ENCODE measurements at places on chromosomes 5 and 9.
A peak's percentile ranks its signal among the peaks of the same experiment; 100 is the strongest.

- no peak for ATAC-seq
Observed at GRCh38 chr9:85443190-85443598, 298.6 kb downstream of the AGTPBP1 start.

GRCh38 chr5:169862391-169862811 lies 117.9 kb downstream of the INSYN2B start:
- no peak for ATAC-seq

DNA sequence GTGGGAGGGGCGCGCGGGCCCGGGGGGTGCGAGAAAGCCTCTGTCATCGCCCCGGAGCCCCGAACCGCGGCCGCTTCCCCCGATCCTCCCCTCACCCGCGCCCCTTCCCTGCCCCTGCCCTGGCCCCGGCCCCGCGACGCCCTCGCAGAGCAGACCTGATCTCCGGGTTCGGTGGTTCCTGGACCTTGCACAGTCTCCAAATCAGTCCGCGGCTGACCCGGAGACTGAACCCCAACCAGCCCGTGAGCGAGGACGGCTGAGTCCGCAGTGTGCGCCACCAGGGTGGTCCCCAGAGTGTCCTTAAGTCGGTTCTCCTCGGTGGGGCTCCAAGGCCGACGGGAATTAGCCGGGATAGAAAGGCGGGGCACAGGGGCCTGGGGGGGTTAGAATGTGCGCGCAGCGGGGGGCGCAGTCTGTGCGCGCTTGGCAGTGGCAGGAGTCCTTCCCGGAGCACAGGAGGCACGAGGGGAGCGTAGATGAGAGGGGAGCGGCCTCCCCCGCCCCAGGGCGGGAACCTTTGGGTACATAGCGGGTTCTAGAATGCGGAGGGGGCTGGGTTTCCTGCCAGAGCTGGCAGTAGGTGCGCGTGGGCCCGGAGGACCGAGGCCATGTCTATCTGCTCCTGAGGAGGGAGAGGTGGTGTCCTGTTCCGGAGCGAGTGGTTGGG lies 779 bp downstream of the PKN3 start:
- ATAC-seq: peak; percentile 45

DNA sequence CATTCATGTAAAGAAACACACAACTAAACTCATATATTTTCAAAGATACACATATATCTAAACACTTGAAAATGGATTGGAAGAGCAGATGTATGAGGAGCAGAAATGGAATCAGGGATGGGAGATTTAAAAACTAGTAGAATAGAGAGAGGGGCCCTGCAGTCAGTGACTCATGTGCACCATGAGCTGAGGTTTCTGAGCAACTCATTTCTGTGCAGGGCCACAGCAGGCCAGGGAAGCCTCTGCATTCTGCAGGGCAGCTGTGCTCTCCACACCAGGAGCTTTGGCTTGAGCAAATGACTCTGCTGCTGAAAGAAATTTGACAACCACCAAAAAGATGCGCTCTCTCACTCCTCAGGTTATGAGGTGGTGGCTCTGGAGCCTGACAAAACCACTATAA lies 27.1 kb downstream of the LHX6 start:
- peak; percentile 39 for ATAC-seq

DNA sequence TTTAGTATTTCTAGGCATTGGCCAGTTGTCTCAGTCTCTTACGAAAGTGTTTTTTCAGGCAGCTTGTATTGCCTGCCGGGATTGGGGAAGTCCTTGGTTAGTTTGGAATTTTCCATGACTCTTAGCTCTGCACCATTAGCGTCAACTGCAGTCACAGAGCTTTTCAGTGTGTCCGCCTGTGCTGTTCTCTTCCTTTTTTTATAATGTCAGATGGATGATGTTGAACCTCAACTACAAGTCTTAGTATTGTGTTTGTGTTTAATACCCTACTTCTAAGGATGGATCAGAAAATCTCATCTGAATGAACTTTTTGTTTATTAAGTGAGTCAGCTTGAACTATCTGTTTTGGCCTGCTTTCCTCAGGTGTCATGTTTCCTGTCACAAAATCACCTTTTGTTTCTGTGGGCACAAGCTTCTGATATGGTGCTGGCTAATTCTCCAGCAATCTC lies 33.1 kb downstream of the ATP6V0E1 start:
- peak; percentile 86 for ATAC-seq

- no peak for ATAC-seq
Observed at GRCh38 chr5:167790045-167790444, 501.4 kb upstream of the WWC1 start.

DNA sequence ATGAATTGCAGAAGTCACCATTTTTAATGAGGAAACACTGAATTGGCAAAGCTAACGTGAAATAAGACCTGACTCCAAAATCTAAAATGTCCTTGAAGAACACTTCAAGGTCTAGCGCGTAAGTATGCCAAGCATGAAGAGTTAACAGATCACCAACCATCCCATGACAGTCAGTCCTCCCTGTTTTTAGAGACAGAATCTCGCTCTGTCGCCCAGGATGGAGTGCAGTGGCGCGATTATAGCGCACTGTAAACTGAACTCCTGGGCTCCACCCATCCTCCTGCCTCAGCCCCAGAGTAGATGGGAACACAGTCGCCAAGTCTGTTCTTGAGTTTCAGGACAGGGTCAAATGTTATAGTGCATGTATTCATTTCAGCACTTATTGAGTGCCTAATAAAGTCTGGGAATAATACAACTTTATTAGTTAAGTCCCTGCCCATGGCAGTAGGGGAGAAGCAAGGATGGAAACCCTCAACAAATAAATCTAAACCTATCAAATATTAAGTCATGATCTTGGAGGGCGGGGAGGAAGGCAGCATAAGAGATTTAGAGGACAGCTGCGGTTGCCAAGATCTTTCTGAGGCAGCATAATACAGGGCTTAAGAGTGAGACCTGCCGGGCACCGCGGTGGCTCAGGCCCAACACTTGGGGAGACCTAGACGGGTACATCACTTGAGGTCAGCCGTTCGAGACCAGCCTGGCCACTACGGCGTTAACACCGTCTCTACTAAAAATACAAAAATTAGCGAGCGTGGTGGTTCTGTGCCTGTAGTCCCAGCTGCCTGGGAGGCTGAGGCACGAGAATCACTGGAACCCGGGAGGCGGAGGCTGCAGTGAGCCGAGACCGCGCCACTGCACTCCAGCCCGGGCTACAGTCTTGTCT lies 1.1 kb downstream of the ATPSCKMT start:
- peak; percentile 1 for ATAC-seq

DNA sequence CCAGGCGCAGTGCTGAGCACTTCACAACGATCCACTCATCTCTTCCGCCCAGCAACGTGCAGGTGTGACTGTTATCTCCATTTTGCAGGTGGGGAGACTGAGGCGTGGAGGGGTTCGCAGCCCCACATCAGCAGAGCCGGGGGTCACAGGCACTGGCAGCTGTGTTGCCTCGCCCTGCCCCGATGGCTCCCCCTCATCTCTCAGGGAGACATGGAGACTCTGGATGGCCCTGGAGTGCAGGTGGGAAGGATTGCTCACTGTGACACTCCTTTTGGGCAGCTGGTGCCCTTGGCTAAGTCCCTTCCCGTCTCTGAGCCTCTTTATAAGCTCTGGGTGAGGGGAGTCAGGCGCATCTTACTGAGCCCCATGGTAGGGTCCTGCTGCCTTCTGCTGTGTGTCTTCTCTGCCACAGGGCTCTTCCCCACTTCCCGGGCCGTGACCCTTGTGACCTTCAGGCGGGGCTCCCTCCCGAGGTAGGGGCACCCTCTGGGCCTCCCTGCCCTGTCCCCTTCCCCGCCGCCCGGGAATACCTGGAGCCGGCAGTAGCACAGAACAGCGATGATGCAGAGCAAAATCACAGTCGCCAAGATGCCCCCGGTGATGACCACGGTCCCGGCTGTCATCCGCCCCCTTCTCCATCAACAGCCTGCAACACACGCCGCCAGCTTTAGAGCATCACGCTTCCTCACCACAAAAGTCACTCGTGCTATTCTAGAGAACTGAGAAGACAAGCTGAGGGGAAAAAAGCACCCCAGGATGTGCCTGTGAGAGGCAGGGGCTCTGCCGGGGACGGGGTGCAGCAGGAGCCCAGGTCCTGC lies 29.4 kb downstream of the FAM163B start:
- ATAC-seq: no peak

DNA sequence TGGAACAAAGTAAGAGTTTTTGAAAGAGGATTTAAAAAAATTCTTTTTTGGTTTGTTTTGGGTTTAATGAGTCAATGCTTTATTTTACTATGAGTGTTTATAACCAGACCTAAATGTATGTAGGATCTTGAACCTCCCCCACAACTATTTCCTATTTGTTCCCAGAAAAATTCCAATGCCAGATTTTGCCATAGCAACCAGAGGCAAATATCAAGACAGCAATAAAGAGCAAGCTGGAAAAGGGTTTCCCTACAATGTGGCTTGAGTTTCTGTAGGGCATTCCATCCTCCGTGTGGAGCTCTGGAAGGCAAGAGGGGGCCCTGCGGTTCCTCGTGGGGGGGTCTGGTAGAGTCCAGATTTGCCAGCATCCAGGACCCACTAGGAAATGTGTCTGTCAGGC lies 27.8 kb upstream of the GDNF start:
- no peak for ATAC-seq

DNA sequence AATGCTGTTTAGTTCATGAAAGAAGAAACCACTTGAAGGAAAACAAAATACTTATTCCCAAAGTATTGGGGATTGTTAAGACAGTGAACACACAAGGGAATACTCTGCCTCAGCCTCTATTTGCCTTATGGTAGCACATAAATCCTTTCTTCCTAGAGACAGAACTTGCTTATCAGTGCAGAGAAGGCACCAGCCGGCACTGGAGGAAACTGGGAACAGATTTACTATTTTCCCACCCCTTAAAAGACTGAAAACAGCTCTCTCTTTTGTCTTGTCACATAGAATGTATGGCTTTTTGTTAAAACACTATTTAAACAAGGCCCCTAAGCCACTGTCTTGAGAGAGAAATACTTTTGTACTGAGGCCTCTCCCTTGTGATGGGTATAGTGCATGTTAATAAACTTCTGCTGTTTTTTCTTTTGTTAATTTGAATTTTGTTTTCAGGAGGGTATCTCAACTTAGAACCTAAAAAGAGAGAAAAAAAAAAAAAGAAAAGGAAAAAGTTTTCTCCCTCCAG lies 40.7 kb upstream of the EDIL3 start:
- no peak for ATAC-seq

DNA sequence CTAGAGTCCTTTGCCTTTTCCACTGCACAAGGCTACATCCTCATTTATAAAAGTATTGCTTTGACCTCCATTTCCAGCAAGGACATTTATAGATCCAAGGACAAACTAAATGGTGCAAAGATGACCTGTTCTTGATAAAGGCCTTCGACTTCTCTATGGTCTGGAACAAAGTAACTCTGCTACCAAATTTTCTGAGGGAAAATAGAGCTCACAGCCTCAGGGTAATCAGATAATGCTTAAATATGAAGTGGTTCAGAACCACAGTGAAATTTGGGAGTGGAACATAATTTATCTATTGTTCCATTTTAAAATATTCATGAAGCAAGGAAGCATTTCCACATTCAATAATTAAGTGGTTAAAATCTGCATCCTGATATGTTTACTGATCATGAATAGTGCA lies 137.5 kb downstream of the TTLL11 start:
- ATAC-seq: no peak

- ATAC-seq: no peak
Observed at GRCh38 chr5:1568201-1568979, 44.6 kb upstream of the LPCAT1 start.

DNA sequence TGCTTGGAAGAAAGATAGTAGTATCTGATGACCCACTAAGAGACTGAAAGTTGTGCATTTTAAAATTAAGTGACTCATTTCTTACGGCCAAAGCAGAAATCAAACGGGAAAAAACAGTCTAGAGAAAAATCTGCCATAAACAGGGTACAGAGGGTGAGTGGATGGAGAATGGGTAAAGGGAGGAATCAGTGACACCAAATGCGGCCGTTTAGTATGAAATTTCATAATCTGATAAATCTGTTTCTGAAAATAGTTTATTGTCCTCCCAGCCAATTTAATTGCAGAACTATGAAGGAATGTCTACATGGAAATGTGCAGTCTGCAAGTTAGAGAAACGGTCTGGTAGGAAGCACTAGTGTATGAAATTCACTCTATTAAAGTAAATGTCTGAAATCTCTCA lies 39.5 kb downstream of the ADAMTS12 start:
- no peak for ATAC-seq

- ATAC-seq: no peak
Observed at GRCh38 chr5:15521381-15522186, 21.6 kb downstream of the FBXL7 start.

Measured in activated T-helper 17 cell treated with anti-CD3 and anti-CD28 coated beads, Interleukin-2, amount 50 U/mL, for 72 hours (primary cell).